ENCODE measurements at places on chromosomes 3 and 15.

DNA sequence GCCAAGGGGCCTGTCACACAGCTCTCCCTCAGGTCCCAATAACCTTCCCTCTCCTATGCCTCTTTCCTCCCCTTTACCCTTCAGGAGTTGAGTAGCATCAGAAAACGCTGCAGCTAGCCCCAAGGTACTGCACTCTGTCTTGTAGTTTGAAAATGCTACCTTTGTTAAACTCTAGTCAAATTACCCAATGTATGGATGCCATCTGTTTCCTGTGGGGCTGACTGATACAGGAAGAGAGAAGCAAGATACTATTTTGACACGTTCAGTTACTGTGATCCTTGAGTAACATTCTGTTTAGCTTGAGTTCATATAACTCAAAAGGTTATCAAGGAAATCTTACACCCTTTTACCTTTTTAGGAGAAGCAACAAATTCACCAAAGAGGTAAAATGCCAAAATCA is 493.1 kb downstream of the FHIT start:
- no peak for DNase-seq

GRCh38 chr3:71564361-71564760 is 19.2 kb downstream of the FOXP1 start:
- no peak for DNase-seq

DNA sequence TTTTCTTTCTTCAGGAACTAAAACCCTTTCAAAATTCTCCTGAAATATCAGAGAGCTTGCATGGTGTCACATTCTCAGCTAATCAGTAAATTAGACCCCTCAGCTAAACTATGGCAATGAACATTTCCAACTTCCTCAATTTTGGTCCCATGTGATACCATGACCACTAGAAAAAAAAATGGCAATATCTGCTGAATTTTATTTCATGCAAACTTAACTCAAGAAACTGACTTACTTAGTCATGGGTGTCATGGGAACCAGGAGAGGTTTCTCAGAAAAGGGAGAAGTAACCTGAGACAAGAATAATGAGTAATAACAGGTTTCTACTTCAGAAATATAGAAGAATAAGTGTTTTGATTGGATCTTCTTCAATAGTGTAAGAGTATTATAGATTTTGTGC is 784.6 kb upstream of the ALCAM start:
- DNase-seq: no peak

DNA sequence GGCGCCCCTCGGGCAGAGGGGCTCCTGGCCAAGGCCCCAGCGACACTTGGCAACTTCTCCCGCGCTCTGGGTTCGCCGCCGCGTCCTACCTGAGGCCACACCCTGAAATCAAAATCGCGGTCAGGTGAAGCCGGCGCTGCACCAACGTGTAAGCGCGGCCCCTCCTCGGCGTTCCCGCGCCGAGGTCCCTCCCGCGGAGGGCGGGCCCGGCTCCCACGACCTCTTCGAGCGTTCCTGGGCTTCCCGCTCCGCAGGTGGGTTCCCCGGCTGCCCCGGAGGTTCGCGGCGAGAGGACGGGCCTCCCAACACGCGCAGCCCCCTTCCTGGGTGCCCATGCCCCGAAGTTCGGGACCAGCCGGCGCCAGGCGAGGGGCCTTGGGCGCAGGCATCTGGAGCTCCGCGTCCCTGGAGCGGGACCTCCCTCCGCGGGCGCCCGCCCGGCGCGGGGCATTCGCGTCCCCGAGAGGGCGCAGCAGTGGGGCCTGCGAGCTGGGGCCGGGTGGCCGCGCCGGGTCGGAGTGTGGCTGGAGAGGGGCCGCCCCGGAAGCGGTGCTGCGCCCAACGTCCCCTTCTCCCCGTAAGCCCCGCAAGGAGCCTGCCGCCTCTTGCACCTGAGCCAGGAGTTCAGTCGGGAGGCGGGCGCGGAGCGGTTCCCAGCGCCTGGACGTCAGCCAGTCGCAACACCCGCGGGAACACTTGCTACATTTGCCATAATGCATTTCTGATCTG is 13.7 kb downstream of the PAK6 start:
- DNase-seq: no peak

DNA sequence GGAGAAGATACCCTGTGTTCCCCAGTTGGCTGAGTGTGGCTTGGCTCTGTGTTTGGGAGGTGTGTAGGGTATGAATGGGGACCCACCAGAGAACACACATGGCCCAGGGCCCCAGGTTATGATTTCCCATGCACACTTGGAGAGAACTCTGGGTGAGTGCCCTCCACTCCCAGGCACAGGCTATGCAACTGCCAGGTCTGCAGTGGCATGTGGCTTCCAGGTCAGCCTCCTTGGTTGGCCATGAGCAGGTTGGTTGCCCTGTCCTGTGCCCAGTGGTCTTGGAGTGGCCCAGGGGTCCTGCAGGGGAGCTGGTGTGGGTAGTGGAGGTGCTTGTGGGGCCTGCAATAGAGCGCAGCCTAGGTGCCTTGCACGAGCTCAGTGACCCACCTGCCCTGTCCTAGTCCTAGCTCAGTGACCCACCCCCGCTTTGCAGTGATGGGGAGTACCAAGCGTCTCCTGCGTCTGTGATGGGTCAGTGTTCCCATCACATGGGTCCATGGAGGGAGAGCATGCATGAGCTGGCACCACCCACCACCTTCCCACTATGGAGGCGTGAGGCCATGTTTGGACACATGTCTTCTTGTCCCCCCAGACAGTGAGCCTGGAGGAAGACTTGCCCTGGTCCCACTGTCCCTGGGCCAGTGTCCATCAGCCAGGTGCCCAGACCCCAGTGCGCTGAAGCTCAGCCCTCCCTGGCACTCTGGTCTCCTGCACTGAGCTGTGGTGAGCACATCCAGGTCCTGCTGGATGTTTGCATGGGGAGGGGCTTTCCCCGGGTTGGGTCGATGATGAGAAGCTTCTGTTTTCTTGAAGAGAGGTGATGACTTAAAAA is 217.3 kb downstream of the SNRPN start:
- no peak for DNase-seq

DNA sequence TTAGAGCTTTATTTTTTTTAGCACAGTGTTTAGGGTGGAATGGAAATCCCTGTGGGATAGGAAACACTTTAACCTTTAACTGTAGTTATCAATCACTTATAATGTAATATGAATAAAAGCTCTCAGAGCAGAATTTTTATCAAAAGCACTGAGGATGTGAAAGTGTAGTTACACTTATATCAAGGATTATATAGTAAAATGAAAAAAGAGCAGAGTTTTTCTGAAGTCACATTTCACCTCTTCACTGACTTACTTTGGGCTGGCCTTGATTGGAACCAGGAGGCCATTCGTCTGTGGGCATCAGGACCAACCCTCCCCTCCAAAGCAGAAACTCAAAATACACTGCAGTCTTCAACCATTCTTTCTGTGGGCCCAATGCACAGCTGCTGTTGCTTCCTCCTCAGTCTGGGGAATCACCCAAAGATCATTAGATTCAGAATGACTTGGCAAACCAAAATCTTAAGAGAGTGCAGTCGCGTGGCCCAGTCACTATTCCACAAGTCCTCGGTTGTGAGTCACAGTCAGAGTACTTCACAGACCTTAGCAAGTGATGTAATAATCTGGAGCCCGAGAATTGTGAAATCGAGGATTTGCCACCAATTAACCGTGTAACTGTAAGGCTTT is 132.6 kb upstream of the COL8A1 start:
- DNase-seq: no peak

GRCh38 chr15:82846621-82847020 is 37.2 kb downstream of the WHAMM start:
- no peak for DNase-seq

GRCh38 chr3:107085261-107085660 is 292.0 kb upstream of the CCDC54 start:
- no peak for DNase-seq

DNA sequence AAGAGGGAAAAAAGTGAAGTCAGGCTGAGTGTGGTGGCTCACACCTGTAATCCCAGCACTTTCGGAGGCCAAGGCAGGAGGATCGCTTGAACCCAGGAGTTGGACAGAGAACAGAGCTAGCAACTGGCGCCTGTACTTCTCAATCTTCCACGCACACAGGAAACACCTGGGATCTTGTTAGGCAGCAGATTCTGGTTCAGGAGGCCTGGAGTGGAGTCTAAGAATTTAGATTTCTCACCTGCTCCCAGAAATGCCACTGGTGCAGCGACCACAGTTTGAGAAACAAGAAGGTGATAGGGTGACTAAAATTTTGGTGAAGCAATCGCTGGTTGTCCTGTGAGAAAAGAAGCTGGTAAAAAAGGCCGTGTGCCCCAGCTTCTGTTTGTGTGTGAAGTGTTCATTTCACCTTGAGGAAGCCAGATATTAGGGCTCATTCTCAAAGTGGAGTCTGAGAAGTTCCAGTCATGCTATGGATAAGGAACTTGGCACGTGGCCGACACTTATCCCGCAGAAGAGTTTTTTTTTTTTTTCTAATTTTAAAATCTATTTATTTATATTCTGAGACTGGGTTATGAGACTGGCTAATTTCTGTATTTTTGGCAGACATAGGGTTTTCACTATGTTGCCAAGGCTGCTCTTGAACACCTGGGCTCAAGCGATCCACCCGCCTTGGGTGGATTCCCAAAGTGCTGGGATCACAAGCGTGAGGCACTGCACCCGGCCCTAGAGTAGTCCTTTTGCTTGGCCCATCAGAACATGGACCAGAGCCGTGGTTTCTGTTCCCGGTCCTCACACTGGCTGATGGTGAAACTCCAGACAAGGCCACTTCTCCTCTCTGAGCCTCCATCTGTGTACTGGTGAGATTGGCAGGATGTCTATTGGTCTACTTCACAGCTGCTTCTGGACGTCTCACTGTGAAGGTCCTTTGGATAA is 324.6 kb upstream of the PROK2 start:
- no peak for DNase-seq

GRCh38 chr3:175659670-175660350 is 800.7 kb downstream of the NAALADL2 start:
- no peak for DNase-seq

DNA sequence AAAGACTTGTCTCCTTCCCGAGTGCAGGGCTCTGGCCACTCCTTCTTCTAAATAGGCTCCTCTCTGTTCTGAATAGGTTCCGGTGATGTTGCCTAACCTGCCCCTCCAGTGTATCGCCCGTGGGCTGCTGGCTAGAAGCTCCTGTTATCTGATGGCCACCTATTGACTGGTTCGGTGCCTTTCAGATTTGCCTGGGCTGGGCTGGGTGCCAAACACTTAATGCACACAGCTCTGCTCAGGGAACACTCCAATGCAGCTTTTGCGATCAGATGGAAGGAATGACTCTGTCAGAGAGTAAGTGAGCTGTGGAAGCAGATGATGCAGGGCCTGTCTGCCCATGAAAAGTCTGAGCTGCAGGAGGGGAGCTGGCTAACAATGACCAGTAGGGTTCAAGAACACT is 112.9 kb downstream of the CORO2B start:
- DNase-seq: no peak
